GM06990 (cell line): ENCODE measurements at places on chromosomes 2 and 18.

GRCh38 chr2:127510073-127510472, 16.2 kb downstream of the IWS1 start:
- no peak for DNase-seq

GRCh38 chr2:170155022-170155722, 22.8 kb upstream of the MYO3B start:
- DNase-seq: peak; percentile 32

GRCh38 chr2:118089139-118089800, 999 bp downstream of the INSIG2 start:
- DNase-seq: no peak

DNA sequence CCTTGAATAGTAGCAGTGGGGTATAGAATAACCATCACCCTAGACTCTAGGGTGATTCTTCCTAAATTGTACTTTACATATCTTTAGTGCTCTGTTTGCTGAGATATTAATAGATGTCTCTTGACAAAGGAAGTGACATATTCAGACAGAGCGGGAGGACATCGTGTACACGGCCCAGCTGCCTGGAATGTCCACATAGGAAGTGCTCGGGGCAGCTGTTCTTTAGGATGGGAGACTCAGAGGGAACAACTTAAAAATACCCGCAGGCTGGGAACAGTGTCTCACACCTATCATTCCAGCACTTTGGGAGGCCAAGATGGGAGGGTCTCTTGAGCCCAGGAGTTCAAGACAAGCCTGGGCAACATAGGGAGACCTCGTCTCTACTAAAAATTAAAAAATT, 206.1 kb downstream of the FAM210A start:
- DNase-seq: no peak

DNA sequence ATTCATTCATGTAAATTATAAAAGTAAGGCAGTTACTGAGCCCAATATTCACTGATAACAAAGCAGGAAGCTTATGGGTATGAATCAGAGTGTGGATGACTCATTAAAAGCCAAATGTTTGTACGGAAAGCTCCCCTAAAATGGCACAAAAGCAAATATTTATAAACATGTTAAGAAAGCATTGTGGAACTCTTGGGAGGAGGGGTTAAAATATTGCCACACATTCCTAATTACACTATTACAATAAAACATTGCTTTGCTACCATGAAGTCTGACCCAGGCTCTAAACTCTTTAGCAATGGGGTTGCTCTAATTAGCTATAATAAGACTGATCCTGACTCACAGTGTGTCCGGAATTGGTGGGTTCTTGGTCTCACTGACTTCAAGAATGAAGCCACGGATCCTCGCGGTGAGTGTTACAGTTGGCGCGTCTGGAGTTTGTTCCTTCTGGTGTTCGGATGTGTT, 110.9 kb downstream of the NAB1 start:
- DNase-seq: no peak

DNA sequence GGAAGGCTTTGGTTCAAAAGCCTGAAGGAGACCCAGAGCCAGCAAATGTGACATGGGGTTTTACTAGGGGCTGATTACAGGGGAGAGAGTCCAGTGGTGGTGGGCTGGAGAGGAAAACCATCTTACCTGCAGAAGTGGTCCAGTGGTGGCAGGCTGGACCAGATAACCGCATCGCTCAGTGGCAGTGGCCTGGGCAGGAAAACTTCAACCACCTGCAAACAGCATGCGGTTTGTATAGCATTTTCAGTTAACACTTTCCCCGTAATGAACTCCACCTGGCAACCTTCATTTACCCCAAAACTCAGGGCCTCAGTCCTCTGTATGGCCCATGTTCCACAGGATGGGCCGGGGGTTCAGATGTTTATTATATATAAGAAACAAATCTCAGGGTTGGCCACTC, 114.4 kb downstream of the LRRTM1 start:
- DNase-seq: no peak

DNA sequence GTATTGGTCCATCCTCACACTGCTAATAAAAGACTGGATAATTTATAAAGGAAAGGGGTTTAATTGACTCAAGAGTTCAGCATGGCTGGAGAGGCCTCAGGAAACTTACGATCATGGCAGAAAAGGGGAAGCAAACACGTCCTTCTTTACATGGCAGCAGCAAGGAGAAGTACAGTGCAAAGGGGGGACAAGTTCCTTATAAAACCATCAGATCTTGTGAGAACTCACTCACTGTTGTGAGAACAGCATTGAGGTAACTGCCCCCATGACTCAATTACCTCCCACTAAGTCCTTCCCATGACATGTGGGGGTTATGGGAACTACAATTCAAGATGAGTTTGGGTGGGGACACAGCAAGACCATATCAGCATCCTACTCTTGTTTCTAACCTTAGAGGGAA, 37.0 kb downstream of the SP100 start:
- no peak for DNase-seq

DNA sequence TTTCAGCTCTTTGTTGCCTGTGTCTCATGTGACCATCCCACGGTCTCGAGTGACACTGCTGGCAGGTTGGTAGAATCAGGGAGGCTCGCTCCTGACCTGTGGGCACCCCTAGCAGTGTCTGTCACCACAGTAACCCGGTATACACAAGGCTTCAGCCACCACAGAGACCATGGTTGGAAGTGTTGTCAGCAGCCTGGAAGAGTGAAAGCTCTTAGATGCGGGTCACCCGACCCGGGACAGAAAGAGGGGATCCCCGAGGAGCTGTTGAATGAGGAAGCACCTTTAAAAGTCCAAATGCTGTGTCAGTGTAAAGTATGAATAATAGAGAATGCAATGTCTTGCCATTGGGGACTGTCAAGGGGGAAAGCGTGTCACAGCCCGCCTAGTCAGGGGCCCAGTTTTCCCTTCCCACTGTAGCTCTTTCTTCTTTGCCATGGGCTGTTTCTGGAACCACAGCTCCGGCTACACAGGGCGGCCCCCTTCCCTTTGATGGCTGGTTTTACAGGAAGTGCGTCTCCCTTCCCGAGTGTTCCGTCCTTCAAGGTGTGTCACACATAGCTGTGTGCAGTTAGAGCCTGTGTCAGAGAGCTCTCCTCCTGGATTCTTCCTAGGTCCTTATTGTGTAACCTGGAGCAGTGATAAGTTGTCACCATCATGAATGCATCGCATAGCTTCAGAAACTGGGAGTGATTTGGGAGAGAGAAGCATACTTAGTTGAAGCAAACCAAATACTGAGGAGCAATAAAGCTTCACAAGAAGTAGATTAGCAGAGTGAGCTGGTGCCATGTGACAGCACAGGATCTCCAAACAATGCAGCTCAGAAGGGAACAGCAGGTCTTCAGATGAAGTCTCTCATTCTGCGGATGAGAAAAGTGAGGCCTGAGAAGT, 81.4 kb downstream of the MTCL1 start:
- no peak for DNase-seq

DNA sequence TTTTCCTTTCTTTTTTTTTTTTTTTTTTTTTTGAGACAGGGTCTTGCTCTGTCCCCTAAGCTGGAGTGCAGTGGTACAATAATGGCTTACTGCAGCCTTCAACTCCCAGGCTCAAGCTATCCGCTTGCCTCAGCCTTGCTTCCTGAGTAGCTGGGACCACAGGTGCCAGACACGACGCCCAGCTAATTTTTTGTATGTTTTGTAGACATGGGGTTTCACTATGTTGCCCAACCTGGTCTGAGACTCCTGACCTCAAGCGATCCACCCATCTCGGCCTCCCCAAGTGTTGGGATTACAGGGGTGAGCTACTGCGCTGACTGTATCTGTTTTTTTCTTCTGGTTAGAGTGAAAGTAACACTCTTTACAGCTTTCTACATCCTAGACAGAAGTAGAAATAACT, 240.3 kb upstream of the FBXO11 start:
- no peak for DNase-seq

- no peak for DNase-seq
Observed at GRCh38 chr18:44805643-44806042, 125.0 kb downstream of the SETBP1 start.

DNA sequence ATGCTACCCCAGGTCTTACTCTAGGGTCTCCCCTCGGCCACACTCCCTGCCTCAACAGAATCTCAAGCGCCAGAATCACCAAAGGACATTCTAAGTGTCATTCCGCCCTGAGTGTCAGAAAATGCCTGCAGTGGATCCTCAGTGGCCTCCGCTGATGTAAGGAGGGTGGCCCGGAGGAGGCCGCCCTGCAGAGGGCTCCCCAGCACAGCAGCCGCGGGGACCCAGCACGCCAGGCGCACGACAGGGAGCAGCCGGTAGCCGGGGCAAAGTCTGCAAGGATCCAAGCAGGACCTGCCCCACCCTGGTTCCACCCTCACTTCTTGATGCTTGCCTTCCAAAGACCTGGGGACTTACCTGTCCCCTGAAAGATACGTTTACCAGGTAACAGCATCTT, 54.2 kb upstream of the ID2 start:
- DNase-seq: no peak

DNA sequence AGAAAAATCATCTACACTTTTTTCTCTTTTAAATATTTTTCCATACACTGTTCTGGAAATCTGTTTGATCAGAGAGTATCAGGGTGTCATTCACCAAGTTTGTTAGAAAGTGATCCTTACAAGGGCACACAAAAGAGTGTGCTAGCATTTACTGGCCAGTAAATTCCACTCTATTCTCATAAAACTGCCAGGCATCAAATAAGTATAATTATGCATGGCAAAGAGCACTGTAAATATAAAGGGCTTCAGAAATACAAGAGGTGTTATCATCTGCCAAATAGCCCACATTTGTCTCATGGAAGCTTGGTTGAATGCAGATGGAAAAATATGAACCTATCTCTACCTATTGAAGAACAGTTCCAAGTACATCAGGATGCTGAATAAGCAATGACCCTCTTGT, 847.3 kb upstream of the ACVR2A start:
- DNase-seq: no peak

GRCh38 chr2:88658881-88659537, 31.7 kb upstream of the EIF2AK3 start:
- no peak for DNase-seq

GRCh38 chr2:69080071-69080470, 67.1 kb downstream of the ANTXR1 start:
- no peak for DNase-seq
